Stimulated activated CD4-positive, alpha-beta T cell treated with anti-CD3 and anti-CD28 coated beads, TNF-alpha, amount 100 ng/mL, for 48 hours (primary cell): ENCODE measurements at places on chromosomes 5 and 9.

GRCh38 chr9:108277216-108277615 lies 578.6 kb downstream of the ACTL7B start:
- DNase-seq: no peak

DNA sequence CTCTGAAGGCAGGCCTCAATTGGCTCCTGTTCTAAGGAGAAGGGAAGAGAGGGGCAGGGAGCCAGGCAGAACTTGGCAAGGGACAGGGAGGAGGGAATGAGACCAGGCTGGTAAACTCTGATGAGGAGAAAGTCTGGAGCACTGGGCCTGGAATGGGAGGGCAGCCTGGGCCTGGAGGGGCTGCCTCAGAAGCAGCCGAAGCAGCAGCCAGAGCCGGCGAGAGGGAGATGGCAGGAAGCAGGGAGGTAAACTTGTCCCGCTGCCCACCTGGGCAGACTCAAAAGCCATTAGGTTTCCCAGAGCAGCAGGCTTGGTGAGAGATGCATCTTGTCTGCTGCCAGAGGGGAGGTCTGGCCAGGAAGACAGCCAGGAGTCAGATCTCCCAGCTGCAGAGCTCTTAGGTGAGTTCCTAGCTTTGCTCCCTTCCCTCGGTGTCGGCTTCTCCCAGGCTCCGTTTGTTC lies 37.0 kb upstream of the CRB2 start:
- DNase-seq: no peak

GRCh38 chr5:88756953-88757352 lies 126.0 kb downstream of the MEF2C start:
- DNase-seq: no peak

GRCh38 chr5:74288448-74289108 lies 351.9 kb downstream of the ENC1 start:
- no peak for DNase-seq

DNA sequence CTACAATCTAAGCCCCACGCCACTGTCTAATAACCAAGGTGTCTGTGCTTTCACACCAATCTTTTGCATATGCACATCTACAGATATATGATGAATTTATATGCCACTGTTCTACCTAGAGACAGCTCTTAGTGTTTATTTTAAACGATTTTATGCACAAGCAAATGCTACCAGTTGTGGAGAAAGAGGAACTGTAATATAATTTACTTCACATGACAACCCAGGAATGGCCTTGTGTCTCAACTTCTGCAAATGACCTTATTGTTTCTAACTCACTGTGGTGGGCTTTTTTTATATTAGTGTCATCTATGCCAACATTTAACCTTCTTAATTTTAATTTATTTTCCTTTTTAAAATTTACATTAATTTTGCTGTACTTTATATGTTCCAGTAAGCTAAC lies 531.1 kb upstream of the TLE4 start:
- DNase-seq: no peak

DNA sequence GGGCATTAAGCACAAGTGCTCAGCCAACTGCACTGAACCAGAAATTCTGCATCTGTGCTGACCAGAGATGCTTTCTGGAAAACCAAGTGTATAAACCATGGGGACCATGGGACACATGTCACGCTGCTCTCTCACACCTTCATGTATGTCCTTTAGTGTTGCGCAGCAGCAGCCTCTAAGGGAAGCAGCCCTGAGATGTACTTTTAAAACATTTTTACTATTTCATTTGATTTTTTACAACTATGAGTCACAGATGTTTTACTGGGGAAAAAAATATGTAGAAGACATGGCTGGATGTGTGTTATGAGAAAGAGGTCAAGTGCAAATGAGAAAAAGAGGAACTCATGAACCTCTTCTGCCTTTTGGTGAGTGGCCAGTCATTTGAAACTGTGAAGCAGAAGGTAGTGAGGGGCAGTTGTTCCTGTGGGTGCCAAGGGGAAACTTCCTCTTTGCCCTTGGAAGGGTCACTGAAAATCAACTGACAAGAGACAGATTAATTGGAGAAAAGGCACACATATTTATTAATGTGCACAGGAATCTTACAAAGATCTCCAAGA lies 31.4 kb upstream of the SYK start:
- DNase-seq: no peak

DNA sequence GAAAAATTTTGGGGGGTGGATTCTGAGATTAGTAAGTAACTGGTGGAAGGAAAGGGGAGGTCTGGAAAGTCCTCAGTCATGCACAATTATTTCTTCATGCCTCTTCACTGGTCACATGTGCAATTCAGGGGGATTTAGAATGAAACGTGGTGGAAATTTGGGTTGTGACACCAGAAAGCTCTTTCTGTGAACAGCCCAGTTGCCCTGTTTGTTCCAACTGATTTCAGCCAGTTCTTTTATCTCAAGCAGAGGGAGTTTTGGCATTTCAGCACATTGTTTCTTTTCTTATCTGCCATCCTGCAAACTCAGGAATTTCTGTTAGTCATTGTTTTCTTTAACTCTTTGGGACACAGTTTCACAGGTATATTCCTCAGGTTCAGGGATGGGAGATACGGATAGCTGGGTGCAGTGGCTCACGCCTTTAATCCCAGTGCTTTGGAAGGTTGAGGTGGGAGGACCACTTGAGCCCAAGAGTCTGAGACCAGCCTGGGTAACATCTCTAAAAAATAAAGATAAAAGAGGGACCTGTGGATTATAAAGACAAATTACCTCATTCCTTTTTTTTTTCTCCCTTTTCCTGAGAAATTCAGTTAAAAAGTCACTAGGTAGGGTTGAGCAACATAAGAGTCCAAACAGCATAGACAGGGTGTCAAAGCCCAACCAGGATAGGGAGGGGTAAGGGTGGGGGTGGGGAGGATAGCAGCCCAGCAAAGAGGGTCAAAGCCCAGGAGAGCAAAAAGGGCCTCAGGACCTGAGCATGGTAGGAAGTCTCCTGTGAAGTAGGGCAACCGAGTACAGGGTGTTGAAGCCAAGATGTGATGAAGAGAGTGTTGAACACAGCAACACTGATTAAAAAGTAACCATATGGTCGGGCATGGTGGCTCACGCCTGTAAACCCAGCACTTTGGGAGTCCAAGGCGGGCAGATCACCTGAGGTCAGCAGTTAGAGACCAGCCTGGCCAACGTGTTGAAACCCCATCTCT lies 5.4 kb upstream of the B4GALT1 start:
- DNase-seq: no peak

GRCh38 chr9:70228118-70228517 lies 30.7 kb upstream of the SMC5 start:
- DNase-seq: no peak

DNA sequence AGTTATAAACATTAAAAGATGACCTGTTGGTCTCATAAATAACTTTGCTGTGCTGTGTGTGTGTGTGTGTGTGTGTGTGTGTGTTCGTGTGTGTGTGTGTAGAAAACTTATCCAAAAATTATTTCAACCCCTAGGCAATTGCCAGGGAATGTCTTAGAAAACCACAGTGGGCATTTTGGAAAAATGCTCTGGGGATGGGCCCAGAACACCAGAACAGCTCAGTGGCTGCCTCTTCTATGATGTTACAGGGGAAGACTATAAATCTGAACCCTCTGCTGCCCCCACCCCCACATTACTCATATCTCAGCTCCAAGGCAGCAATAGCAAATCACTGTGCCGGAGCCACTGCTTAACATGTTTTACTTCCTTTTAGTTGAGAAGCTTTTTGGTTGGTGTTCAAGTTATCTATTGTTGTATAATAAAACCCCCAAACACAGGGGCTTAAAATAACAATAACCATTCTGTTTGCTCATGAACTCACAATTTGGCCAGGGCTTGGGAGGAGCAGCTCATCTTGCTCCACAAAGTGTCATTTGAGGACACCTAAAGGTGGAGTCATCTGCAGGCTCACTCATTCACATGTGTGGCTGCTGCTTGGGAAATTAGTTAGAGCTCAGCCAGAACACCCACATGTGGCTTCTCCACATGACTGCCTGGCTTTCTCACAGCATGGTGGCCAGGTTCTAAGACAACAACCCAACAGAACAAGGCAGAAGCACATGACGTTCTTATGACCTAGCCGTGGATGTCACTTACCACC lies 40.4 kb downstream of the ACTBL2 start:
- DNase-seq: no peak

GRCh38 chr5:149485655-149486615 lies 65.3 kb downstream of the CSNK1A1 start:
- DNase-seq: no peak

GRCh38 chr5:177435847-177436536 lies 9.5 kb downstream of the GRK6 start:
- no peak for DNase-seq

DNA sequence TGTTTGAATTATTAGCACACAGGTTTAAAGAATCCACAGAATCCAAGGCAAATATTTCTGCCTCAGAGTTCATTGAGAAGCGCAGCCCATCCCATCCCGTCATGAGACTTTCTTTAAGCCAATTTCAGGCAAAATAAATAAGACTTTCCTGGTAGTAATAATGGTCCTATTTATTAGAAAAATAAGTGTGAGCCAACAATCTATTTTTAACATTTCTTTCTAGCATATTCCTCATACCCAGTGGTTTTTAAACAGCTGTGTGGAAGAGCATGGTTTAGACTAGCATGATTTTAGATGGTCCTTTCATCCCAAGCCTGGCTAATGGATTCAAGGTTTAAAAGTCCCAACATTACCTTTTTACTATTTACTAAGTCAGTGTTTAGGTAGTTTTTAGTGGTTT lies 125.8 kb downstream of the SCAMP1 start:
- no peak for DNase-seq

DNA sequence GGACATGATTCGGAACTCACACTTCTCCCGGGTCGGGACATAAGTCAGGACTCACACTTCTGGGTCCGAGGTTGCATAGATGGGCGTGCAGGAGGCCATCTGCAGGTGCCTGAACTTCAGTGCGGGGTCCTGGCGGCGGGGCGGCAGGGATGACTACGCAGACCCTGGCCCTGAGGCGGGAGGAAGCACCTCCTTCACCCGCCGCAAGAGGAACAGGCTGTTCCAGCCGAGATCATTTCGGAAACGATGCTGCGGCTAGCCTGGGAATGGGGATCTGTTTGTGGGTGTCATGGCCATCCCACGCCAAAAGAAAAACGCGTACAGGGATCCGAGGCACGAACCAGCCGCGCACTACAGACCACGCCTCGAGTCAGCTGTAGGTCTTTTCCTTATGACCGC lies 196.6 kb downstream of the TTLL11 start:
- no peak for DNase-seq

- DNase-seq: no peak
Observed at GRCh38 chr5:177966839-177967166, 29.2 kb downstream of the PROP1 start.

DNA sequence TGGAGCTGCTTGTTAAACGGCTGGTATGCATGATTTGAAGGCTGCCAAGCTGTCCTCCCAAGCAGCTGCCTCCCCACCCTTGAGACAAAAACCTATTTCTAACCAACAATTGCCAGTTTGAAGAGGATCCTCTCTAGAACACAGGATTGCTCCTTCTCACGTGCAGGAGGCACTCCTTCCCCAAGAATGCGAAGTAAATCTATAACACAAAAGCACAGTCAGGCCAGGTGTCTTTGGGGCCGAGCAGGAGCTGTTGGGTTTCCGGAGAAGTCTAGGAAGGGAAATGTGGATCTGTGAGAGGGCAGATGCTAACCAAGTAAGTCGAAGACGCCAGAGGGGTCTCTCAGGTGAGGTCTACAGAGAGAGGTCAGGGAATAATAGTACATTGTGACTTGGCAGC lies 35.4 kb upstream of the GNPDA1 start:
- no peak for DNase-seq

DNA sequence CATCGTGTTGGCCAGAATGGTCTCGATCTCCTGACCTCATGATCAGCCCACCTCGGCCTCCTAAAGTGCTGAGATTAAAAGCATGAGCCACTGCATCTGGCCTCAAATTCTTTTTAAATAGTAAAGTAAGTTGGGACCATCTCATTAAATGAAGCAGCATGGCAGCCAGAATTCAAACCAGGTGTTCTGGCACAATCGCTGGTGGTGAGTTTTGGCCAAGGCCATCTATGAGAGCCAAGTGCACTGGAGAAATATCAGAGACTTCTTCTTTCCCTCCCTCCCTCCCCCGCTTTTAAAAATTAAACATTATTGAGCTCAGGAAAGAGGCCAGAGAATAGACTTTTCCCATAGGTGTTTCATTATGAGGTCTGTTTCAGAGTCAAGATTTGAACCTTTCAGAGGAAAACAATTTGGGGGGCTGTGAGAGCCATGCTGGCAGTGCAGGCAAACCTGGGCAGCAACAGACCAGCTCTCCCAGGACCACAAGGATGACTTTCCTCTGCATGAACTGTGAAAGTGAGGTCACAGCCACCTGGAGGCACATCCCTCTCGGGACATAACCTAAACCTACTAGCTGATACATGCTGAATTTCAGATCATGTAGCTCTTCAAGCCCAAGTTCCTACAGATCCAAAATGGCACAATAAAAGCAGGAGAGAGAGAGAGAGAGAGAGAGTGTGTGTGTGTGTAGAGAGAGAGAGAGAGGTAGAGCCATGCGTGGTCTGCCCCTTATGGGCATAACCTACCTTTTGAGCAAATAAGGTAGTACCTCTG lies 94.6 kb upstream of the DMRT1 start:
- no peak for DNase-seq

DNA sequence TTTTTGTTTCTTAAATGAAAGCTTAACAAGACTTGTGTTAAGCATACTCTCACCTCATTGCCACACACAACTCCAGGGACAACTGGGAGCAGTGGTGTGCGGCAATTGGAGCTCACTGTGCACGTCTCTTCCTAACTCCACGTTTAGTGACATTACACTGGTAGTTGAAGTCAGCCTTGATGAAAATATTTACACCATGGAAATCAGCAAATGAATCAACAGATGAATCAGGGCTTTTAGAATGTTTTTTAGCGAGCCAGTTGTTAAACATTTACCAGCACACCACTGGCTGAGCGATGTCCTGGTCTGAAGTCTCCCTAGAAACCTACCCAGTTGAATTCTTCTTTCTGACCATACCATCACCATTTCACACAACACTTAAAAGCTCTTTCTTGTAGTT lies 67.3 kb downstream of the KLHL3 start:
- DNase-seq: no peak

GRCh38 chr9:90287567-90288274 lies 354.9 kb downstream of the DIRAS2 start:
- DNase-seq: no peak

GRCh38 chr5:80654054-80654390 lies 430 bp upstream of the MSH3 start:
- no peak for DNase-seq

DNA sequence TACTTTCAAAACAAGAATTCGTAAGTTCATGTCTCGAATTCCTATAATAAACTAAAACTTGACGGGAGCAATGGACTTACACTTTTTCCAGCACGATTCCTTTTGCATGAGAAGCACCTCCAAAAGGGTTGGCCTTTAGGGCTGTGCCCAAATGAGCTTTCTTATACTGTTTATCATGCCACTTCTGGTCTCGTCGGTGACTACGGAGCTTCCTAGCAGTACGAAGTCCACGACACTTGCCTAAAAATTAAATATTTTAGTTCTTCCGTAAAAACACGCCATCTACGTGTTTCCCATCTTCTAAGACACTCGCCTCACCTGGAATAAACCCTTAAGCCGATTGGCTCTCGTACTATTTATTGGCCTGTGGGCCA lies 554 bp downstream of the RPS23 start:
- DNase-seq: no peak
